ENCODE measurements at places on chromosomes 5 and 9.

- no peak for DNase-seq
Observed at GRCh38 chr5:22757776-22758175, 95.4 kb downstream of the CDH12 start.

- no peak for DNase-seq
Observed at GRCh38 chr5:75940418-75940817, 142.8 kb upstream of the SV2C start.

GRCh38 chr9:137021979-137022661, 5.9 kb downstream of the ABCA2 start:
- no peak for DNase-seq

- no peak for DNase-seq
Observed at GRCh38 chr5:444226-444625, 1.2 kb downstream of the EXOC3 start.

DNA sequence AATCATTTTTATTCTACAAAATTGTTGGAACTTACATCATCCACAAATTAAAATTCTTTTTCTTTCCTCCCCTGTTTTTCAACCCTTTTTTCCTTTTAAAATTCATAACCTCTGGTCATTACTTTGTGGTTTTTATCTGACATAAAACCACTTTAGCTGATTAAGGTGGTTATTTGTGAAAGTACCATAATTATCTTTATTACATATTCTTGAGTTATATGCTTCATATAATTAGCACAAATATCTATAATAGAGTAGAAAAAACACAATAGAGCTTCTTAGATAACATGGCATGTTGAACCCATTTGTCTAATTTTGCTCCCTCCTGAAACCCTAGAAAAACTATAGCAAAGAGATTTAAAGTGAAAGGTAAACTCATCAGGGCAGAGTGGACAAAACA, 22.9 kb upstream of the PPIC start:
- DNase-seq, result no peak

GRCh38 chr5:148336704-148337435, 1.5 kb downstream of the SPINK9 start:
- DNase-seq, result no peak

DNA sequence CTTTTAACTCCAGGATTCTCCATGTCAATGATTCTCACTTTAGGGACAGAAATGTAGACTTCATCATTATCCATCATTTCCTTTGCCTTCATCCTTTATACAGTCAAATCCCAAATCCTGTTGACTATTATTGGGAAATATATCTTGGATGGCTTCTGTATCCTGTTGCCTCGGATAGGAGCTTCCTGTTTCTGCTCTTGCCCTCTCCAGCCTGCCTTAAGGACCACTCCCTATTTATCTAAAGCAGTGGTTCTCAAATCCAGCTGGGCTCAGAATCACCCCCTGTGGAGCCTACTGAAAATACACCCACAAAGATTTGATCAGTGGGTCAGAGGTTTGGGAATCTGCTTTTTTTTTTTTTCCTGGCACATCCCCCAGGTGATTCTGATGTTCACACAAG, 8.5 kb downstream of the AFAP1L1 start:
- no peak for DNase-seq

DNA sequence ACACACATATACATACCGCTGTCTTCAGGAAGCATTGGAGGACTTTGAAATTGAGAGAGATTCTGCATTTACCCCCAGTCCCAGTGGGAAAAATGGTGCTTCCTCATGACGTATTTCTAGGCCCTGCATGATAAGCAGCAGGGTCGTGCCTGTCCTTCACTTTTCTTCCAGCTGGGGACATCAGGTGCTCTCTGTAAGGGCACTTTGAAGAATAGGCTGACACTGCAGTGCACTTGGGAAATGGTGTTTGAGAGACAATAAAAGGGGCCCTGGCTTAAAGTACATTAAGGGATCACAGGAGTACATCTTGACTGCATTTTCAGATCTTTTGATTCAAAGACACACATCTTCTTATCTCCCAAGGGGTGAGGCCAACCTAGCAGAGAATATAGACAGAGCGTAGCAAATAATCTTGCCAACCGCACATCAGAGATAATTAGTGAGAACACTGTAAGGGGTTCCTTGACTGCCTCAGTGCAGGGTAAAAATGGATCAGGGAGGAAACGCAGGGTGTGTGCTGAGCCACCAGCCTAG, 437.9 kb downstream of the CSNK1G3 start:
- DNase-seq, result no peak

DNA sequence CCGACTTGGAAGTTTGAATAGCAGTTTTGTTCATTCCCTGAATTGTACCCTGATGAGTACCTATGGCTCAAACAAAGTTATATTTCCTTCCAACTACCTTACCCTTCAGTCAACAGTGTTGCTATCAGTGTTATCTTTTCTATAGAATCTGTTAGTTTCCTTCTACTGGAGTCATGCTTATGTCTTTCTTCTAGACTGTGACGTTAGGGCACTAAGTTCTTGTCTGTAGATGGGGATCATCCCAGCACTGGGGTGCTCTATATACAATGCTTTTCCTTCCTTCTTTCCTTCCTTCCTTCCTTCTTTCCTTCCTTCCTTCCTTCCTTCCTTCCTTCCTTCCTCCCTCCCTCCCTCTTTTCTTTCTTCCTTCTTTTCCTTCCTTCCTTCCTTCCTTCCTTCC, 973.0 kb downstream of the CDH12 start:
- no peak for DNase-seq

- no peak for DNase-seq
Observed at GRCh38 chr9:108274971-108275370, 580.8 kb downstream of the ACTL7B start.

DNA sequence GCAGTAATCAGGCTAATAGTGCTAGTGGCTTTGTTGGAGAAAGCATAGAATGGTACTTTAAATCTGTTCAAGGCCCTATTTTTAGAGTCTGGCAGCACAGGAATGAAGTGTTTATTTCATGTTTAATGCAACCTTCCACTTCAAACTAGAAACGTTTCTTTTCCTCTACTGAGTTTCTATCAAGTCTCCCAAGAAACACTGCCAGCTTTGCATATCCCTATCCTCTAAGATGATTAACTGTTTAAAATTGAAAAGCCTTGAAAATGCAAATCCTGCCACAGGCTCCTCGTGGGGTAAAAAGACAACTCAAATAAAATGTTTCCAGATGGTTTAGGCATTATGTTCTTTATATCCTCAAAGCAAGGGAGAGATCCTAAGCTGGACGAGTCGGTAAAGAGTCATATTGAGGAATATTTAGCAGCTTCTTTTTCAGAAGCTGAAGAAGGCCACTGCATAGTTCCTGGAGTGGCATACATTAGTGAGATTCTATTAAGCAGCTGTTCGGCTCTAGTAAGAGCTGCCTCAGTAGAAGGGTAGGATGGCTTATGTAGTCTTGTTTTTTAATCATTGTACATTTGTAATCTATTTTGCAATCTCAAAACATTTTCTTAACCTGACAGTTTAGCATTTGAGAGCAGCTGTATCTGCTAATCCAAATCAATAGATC, 251.2 kb downstream of the CHSY3 start:
- DNase-seq, result no peak
